ENCODE measurements at places on chromosomes 4 and X. TPM values are rescaled to one million over a fixed set of nuclear protein-coding genes. Genes with fewer than 3 reads are reported as not detected.
A peak's percentile ranks its signal among the peaks of the same experiment; 100 is the strongest.

DNA sequence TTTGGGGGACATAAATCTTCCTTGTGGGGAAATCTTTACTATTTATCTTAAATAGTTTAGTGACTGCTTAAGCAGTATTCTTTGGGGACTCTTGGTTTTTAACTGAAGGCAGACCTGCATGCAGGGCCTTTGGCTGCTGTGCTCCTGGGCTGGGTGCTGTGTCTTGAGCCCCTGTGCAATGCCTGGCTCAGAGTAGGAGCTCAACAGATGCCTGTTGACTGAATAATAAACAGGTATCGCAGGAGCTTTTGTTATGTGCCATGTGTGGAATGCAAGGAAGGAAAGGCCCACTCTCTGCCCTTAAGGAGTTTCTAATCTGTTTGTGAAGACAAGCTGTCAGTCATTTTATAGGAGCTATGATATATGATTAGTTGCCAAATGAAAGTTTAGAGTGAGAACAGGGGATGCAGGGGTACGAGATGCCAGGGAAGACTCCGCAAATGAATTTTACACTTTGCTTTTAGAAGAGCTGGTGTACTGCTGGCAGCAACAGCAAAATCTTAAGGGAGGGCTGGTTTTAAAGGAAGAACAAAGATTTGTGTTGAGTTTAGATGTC is 6.7 kb downstream of the GAB1 start:
- no peak for DNase-seq

DNA sequence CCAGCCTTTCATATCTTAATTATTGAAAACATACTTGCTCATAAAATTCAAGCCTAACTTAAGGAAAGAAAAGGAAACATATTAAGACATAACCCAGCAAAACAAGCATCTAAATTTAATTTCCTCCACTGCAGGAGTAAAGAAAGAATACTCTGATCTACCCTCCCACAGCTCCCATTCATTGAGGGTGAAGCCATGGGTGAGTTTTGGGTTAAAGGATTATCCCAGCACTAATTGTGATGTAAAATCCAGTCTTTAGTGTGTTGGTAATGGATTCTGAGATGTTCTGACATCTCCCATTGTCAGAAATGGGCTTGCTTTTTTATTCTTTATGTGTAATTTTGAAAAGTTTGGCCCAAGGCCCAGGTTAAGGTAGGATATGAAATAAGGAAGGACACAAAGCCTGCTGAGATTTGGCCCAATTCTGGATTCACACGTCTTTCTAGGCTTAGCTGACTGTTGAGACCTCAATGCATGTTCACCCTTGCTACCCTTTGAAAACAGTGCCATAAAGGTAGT is 50.4 kb downstream of the SPARCL1 start:
- no peak for DNase-seq

The MAGEA8 gene
- not detected for total RNA-seq

- DNase-seq = no peak
These were observed 100.1 kb upstream of the RBPJ start for GRCh38 chr4:26220696-26221095.

The MRPL1 gene
- 52.0 TPM for total RNA-seq

DNA sequence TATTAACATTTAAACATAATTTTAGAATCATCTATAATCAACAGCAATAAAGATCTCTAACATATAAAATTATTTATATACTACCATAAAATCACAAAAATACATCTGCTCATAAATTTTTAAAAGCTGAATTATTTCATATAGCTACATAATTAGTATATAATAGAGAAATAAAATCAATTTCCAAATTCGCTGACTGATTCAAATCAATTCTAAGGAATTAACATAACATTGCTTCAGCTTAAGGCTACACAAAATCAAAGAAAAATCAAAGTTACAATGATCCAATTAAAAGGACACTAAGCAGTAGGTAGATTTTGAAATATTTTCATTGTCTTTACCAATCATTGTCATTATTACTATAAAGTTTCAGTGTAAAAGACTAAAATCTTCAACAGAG is 194.7 kb downstream of the LRBA start:
- no peak for DNase-seq

- peak; percentile 38 for DNase-seq
These were observed 4.1 kb downstream of the HDAC8 start for GRCh38 chrX:72568406-72569092.

The CFP gene
- total RNA-seq = not detected

- DNase-seq = no peak
These were observed 41.0 kb downstream of the AMELX start for GRCh38 chrX:11334165-11334564.

DNA sequence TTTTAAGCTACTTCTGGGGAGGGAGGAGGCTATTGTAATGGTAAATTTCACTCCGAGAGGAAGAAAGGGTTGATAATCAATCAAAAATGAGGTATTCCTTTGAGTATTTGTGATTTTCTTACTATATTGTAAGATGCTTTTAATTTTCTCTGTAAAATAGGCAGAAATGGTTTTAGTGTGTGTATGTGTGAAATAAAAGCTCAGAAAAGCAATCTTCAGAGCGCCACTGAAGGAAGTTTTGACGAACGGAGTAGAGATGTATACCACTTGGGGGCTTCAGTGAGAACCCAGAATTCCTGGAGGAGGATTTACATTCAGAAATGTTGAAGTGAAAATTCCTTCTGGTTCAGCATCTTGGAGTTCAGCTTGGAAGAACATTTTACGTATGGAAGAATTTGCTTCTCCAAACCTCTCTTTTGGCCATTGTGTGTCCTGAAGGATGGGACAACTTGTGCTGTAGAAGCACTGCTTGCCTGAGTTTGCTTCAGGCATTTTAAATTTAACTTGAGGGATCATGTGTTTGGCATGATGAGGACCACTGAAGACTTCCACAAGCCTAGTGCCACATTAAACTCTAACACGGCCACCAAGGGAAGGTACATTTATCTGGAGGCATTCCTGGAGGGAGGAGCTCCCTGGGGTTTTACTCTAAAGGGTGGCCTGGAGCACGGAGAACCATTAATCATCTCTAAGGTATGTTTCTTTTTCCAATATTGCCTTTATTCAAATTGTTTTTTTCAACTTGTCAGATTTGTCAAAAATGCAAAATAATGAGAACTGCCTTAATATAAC is 695 bp downstream of the SHROOM3 start:
- DNase-seq = no peak

DNA sequence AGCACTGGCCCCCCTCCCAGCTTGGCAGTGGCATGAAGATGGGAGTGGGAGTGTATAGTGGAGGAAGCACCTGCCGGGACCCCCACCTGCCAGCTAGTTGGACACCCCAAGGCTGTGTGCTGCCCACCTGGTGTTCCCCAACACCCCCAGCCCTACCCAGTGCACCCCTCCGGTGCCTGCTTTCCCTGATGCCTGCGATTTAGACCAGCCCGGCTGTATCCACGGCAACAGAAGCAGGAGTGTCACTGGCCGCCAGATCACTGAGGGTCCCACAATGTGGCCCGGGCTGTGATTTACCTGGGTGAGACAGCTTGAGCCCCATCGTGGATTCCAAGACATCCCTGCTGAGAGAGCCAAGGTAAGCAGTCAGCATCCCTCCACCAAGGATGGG is 533 bp downstream of the GPR173 start:
- DNase-seq = no peak

The AMOT gene
- 10.2 TPM for total RNA-seq

GRCh38 chr4:8303081-8303480 is 33.5 kb downstream of the HTRA3 start:
- peak; percentile 3 for DNase-seq

GRCh38 chrX:42260854-42261253 is 337.5 kb upstream of the CASK start:
- DNase-seq = no peak

DNA sequence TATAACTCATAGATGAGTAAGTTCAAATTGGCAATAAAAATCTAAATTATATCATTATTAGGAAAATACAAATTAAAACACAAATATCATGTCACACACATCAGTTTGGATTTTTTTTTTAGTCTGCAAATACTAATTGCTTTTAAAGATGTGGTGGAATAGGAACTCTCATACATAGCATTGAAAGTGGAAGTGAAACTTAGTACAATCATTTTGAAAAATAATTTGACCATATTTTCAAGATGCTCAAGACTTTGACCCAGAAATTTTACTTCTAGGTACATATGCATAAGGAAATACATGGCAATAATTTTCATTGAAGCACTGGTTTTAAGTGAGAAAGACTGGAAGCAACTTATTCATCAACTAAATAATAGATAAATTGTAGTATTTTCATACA is 147.5 kb upstream of the SMIM31 start:
- no peak for DNase-seq

The F8A2 gene
- total RNA-seq = not detected

The TNIP3 gene
- total RNA-seq = not detected

The SHISA3 gene
- 2.1 TPM for total RNA-seq

DNA sequence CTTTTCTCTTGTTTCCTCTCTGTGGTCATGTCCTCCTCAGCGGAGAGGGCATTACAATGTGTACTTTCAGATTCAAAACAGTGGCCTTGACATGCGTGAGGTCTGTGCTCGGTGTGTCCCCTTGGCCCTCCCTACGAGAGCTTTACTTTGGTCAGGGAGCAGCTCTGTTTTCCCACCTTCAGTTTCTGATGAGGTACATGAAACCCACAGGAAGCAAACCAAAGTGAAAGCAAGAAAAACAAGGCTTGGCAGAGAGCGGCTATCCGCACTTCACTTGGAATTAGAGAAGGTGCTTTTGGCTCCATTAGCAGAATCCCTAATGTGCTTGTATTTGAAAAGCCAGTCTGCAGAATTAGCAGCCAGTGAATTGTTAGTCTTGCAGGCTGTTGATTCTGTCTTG is 19.5 kb upstream of the BOD1L1 start:
- DNase-seq = no peak

DNA sequence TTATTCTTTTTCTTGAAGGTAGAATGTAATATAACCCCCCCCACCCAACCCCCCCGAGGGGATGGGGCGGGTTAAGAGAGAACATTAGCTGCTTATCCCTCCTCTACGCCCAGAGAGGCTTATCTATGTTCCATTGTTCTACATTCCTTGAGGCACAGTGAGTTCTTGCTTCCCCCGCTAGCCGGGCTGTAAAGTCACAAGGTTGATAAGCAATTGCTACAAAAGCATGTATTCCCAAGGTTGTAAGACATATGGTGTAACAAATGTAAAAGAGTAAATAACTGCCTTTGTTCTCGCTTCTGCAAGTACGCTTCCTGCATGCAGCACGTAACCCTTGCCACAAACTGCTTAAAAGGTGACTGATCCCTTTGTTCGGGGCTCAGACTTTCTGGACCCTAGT is 8.2 kb downstream of the DCAF8L2 start:
- DNase-seq = no peak

The PNMA5 gene
- total RNA-seq = not detected

- DNase-seq = peak; percentile 52
These were observed 38.1 kb downstream of the RTL9 start for GRCh38 chrX:110396735-110397134.

GRCh38 chr4:140870427-140870826 is 114.2 kb upstream of the TBC1D9 start:
- DNase-seq = no peak

DNA sequence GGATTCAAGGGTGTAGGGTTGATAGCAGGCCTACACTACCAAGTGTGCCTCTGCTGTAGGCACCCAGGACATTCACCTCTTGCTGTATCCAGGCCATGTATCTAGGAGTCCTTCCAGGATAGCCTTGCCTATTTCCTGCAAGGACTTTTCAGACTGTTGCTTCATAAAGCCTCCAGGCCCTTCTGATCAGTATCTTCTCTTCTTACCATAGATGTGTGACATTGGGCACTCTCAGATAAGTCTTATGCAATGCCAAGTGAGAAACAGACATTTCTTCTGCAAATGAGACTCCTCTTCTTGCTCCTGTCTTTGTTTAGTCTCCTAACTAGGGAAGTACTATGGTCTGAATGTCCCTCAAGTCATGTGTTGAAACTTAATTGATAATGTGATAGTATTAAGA is 386.8 kb downstream of the ANKRD50 start:
- DNase-seq = no peak

DNA sequence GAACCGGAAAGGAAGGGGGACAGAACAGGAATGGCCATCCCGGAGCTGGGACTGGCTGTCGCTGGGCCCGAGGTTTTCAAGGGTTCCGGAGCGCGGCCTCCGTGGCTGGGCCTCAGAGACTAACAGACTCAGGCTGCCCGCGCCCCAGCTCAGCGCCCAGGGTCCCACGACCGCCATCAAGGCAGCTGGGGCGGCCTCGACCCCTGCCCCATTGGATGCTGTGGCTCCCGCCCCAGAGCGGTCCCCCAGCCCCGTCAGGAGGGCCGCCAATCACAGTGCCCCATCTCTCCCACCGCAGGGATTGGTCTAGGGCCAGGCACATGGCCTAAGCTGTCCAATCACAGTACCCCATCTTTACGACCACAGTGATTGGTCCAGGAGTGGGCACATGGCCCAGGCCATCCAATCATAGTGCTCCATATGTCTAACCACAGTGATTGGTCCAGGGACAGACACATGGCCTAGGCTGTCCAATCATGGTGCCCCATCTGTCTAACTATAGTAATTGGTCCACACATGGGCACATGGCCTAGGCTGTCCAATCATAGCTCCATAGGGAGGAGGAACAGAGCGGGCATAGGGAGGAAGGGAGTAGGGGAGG is 105.3 kb upstream of the NKX1-1 start:
- peak; percentile 20 for DNase-seq

DNA sequence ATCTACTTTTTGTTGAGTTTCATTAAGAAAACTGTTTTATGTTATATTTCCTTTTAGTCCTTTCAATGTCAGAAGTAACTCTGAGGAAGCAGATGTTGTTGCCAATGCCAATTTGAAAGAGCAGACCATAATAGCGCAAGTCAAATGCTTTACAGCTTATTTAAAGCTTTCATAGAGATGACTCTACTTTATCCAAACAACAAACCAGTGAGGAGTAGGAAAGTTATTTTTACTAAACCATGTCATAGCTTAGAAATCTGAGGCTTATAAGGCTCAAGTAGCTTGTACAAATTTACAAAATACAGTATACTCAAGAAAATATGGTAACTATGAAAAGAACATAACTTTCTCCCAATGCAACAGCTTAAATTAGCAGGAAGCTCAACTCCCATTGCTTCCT is 40.1 kb upstream of the SPOCK3 start:
- DNase-seq = no peak

DNA sequence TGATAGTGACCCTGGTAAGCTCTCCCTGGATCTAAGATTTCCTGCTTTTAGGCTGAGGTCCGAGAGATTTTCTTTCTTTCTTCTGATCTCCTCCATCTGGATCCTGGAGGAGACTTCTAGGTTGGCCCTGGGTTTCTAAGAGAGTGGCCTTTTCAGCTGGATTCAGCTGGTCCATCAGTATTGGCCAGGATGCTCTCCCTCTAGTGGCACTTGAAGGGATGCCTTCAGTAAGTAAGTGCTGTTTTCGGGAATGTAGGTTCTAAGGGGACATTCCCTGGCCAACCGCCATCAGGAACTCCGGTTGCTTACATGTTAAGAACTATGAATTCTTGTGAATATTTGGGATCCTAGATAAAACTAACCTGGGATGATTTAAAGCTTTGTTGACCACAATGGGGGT is 56.9 kb downstream of the SERTM2 start:
- DNase-seq = no peak

The SYAP1 gene
- total RNA-seq = 22.8 TPM

The TKTL2 gene
- total RNA-seq = not detected

The TXK gene
- 0.66 TPM for total RNA-seq

DNA sequence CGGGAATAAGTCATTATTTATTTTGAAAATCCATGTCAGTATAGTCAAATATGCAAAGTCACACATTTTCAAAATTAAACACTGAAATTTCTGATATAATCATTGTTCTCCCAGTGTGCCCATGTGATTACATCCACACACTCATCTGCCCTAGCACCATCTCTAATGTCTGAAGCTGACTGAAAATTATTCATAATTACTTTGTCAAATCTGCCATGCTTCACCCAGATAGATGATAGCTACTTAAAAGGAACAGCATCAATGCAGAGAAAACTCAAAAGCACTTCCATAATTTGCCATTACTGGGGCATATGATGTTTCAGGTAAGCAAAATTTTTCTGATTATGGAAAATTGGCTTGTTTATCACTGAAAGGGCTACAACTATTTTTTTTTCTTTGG is 1433.3 kb upstream of the IGFBP7 start:
- no peak for DNase-seq

Measured in gastrocnemius medialis (tissue), 4 donors.